Stimulated activated CD4-positive, alpha-beta T cell treated with anti-CD3 and anti-CD28 coated beads, Interleukin-4, amount 100 ng/mL, for 1 hour (primary cell): ENCODE measurements at places on chromosomes 12 and 14.

DNA sequence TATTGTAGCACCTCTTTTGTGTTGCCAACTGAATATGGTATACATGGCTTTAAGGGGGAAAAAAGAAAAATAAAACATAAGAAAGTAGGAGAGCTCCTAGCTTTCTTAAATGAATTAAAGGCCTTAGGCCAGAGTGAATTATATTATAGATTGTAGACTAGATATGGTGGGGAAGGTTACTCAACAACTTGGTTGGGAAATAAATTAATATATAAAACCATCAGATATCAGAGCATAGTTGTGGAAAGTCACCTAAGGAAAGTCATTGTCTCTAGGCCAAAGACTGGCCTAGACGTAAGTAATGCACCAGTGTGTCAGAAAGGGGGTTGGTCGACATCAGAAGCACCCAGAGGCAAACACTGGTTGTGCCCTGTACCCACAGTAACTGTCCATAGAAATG is 391.8 kb downstream of the RAD51B start:
- DNase-seq, result no peak

GRCh38 chr12:47736877-47737676 is 11.8 kb upstream of the ENDOU start:
- DNase-seq, result no peak

GRCh38 chr14:72891666-72892102 is 2.2 kb downstream of the DPF3 start:
- DNase-seq, result no peak

DNA sequence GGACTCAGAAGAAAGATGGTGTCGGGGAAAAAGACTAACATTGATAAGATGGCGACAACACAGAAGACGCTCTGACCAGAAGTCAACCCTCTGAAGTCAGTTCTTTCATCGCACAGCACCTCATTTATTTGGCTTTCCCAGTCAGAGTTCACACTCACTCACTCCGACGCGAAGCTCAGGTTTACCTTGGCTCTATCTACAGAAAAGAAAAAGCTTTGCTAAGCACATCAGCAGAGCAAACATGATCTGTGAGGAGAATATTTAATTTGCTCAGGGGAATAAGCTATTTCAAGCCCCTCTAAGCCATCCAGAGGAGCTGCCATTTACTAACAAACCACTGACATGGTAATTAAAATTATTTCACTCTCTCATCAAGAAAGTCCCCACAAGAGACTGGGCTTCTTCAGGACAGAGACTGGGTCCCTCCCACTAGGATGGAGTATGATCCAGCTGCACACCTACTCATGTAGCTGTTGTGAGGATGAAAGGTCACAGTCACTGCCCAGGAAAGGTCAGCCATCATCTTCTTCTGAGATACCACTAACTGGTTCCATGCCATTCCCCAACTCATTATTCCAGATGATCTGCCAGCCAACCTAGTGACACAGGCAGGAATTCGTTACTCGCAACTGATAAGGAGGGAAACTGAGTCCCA is 111.4 kb downstream of the TTC7B start:
- no peak for DNase-seq

- DNase-seq, result no peak
Observed at GRCh38 chr12:132302466-132303358, 26.7 kb downstream of the GALNT9 start.

GRCh38 chr14:95146079-95146771 is 11.1 kb downstream of the DICER1 start:
- no peak for DNase-seq
